ENCODE measurements at places on chromosomes 4 and X.
A peak's percentile ranks its signal among the peaks of the same experiment; 100 is the strongest.

GRCh38 chr4:125520258-125520990 is 205.7 kb downstream of the FAT4 start:
- DNase-seq: no peak

DNA sequence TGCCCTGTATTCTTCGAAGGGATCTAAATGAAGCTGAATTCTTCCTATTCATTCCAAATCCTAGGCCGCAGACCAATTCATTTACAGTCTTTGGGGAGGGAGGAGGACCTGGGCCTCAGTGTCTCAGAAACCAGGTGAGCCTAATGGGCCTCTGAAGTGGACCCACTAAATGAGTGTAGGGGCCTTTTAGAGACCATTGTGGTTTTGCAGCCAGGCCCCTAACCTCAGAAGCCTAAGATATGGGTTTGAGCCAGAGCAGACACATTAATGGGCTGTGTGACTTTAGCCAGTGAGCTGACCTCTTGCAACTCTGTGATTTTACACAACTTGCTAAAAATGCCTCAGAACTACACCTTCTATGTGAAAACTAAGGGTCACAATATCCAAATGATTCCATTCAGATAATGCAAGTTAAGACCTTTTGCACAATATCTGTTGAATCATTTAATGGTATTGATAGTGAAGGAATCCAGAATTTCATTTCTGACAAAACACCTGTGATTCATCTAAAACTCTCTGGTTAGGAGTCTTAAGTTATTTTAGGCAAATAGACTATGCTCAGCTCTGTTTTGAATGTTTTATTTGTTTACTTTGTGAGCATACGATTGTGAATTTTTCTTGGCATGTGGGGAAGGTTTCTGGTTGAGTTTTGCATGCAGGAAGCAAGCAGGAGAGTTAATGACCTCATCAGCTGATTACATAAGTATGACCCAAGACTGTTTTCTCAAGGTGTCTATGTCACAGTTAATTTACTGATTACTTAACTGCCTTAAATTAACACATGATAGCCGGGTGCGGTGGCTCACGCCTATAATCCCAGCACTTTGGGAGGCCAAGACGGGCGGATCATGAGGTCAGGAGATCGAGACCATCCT is 75.0 kb downstream of the EVC start:
- peak; percentile 25 for DNase-seq

- no peak for DNase-seq
These were observed 1.5 kb downstream of the SRPK3 start for GRCh38 chrX:153782313-153782712.

- no peak for DNase-seq
These were observed 10.3 kb downstream of the USP46 start for GRCh38 chr4:52648836-52649235.

- no peak for DNase-seq
These were observed 1508.9 kb downstream of the STIM2 start for GRCh38 chr4:28369499-28369898.

DNA sequence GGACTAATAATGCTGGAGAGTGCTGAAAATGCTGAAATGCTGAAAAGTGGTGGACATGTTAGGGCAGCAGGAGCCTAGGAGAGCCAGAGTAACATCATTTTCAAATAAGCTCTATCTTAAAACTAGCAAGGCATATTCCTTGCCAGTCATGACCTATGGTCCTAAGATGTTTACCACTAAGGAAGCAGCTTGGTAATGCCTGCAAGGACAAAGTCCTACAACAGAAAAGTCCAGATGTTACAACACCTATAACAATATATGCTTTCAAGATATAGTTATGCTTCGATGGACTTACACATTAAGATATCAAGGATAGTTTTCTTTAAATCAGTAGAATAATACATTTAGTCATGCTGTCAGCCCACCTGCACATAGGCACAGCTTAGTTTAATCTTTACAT is 4.5 kb upstream of the ADH4 start:
- DNase-seq: no peak

GRCh38 chr4:186304866-186305505 is 39.0 kb downstream of the F11 start:
- no peak for DNase-seq

GRCh38 chr4:39464886-39465501 is 6.1 kb downstream of the LIAS start:
- no peak for DNase-seq

Measured in type B pancreatic cell (in vitro differentiated cells).